Muscle of back (tissue), 13 donors: ENCODE measurements at places on chromosomes 12 and 14. TPM values are rescaled to one million over a fixed set of nuclear protein-coding genes. Genes with fewer than 3 reads are reported as not detected.

- DNase-seq = no peak
These were observed 13.1 kb downstream of the BATF start for GRCh38 chr14:75535164-75535898.

DNA sequence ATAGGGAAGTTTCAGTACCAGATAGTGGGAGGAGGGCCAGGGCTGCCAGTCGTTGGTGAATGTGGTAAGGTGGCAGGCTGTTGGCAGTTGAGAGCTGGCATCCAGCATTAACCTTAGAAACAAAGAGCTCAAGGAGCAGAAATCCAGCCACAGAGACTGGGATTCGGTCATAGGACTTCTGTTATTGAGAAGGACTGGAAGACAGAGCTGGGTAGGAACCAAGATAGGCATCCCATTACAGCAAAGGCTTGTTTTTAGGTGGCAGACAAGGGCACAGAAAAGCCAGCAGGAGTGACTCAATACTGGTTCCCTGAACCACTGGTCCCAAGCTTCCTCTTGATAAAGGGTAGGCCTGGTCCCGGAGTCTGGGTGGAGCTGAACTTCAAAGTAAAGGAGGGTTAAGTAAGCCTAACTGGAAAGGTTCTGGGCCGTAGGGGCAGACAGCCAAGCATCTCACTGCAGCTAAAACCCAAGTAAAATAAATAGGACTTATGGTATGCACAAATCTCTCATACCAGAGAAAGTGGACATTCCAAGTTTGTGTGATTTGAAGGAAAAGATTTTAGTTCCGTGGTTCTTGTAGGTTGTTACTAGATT lies 147.9 kb downstream of the ETV6 start:
- no peak for DNase-seq

Gene FAM90A1
- polyA plus RNA-seq = 0.56 TPM

GRCh38 chr12:22657538-22657937 lies 32.6 kb downstream of the ETNK1 start:
- no peak for DNase-seq

DNA sequence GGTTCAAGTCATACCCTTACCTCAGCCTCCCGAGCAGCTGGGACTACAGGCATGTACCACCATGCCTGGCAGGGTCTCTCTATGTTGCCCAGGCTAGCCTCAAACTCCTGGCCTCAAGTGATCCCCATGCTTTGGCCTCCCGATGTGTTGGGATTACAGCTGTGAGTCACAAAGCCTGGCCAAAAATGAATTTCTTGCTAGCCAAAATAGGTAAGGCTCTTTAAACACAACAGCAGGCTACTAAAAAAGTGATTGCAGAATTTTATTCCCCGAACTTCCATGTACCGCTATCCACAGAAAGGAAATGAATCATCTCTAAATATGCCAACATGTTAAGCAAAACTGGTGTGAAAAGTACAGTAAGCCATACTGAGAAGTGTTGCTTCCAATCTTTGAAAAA lies 50.6 kb downstream of the WDHD1 start:
- peak; percentile 51 for DNase-seq

Gene MEG3
- polyA plus RNA-seq = 3,572 TPM

DNA sequence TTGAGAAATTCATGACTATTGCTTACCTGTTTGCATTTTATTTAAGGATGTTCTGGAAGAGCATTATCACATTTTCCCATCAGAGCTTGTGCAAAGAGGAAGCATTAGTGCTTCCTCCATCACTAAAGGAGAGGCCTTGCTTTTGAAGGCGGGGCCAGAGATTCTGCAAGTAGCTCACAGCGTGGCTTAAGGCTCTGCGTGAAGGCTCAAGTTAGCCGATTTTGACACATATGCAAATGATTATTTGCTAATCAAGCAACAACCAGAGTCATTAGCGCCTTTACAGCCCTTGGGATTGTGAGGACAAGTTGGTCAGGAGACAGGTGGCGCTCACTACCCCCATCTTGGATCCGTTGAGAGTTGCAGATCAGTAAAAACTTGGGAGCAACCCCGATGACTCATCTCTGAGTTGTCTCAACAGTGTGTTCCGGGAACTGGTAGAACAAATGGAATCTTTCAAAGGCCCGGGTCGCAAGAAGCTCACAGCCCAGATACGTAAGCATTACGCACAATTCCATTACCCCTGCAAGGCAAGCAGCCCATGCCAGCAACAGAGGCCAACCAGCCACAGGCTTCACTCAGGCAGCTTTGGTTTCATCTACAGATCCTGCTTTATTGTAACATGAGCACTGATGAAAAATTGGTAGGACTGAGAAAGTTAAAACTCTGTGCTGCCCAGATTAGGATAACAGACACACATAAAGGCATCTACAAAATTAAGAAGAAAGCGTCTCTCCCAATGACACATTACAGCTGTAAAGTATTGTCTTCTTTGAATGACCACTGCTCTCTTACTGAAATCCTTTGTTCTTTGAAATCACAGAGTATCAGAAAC lies 34.9 kb upstream of the SPTSSA start:
- peak; percentile 90 for DNase-seq

DNA sequence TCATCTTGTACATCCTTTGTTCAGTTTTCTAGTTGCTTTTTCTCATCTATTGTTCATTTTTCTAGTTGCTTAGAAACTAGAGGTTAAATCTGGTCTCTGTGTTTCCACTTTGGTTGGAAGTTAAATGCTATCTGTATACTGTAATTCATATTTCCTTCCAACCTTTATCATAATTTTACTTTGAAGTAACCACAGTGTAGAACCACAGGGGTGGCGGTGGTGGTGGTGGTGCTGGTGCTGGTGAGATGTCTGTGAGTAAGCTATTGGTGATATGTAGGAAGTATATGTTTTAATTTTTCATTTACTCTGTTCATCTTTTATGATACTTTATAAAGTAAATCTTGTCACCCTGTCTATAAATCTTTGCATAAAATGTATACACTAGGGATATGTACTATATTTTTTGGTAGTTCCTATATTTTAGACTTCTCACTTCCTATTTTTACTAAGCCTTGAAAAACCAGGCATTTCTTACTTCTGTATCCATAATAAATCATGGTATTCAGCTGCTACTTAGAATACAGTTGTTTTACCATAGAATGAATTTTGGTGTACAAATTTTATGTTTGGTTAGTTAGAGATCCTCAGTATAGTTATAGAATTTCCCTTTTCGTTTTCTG lies 31.9 kb downstream of the CCDC91 start:
- DNase-seq = no peak

DNA sequence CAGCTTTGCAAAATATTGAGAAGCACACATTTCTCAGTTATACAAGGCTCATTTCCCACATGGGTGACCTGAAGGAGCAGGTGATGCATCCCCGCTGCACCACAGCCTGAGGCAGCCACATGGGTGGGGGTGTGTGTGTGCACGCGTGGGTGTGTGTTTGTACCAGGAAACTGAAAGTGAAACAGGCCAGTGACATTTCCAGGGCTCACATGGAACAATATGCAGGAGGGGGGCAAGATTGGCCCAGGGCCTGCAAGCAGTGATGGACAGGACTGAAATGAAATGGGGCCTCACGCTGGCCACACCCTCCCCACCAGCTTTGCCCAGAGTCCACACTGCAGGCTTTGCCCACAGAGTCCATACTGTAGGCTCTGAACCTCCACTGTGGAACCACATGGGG lies 154.2 kb upstream of the PARP11 start:
- DNase-seq = no peak

GRCh38 chr14:106023411-106023810 lies 497.0 kb downstream of the TMEM121 start:
- DNase-seq = no peak

DNA sequence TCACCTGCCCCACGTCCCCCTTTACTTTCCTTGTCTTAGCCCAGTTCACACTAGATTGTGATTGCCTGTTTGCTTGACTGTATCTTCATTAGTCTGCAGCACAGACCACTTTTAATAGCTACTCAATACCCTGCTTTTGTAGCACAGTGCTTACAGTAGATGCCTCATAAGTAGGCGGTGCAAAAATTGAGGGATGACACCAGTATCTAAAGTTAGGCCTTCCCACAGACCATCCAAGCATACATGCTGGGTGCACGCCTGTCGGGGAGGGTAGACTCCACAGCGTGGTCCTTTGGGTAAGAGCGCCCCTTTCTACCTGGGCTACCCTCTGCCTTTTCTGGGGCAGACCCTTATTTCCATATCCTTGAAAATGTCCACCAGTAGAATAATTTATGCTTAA lies 140.8 kb downstream of the GCH1 start:
- no peak for DNase-seq

DNA sequence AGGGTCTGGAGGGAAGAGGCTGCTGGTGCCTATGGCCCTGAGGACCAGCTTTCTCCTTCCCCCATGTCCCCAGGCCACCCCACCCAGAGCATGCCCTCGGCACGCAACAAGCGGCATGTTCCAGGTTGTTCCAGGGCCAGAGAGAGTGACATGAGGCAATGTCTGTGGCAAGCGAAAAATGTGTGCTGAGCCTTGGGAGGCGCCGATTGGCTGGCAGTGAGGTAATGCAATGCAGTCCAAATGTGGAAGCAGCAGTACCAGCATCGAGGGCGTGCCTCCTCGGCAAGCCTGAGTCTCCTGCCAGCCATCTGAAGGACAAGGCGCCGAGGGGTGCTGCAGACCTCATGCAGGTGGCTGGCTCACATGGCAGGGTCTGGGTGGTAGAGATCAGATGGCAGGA lies 423.8 kb downstream of the NRXN3 start:
- no peak for DNase-seq

GRCh38 chr12:45518291-45519235 lies 210.9 kb upstream of the ARID2 start:
- DNase-seq = no peak

Gene PCED1B
- polyA plus RNA-seq = 1.2 TPM

DNA sequence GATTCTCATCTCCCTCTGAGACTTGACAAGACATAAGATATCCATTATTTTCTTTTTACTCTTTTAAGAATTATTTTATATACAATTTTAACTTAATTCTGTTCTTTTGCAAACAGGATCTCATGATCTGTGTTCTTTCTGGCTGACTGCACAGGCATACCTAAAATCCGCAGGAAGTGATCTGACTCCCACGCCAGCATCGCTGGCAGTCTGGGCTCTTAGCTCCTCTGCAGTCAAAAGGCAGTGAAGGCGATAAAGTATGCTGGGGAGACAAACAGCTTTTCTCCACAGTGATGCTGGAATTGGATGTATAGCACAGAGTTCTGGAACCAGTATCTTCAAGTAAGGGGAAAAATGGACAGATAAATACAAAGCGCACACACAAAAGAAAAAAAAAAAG lies 52.4 kb downstream of the DICER1 start:
- DNase-seq = no peak

Gene C1S
- 73.7 TPM for polyA plus RNA-seq

DNA sequence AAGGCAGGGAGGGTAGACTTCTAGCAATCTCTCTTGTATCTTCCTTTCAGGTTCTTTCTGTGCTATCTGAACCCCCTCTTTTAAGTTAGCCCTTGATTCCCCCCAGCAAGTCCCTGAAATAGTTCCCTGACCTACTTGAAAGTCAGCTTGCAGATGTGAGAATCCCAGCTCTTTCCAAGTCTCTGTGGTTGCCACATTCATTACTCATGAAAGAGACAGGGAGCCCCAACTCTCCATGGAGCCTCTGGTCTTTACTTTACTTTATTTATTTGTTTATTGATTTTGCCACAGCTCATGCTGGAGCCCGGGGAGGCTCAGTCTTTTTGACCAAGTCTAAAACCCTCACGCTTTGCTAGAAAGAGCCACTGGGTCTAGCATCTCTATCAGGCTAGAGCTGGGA lies 193.6 kb upstream of the FAR2 start:
- no peak for DNase-seq

- no peak for DNase-seq
These were observed 163.0 kb upstream of the NUDT4 start for GRCh38 chr12:93214523-93215289.

Gene B4GALNT1
- polyA plus RNA-seq = 2.6 TPM

GRCh38 chr14:32980178-32980901 lies 41.7 kb downstream of the NPAS3 start:
- DNase-seq = no peak

GRCh38 chr14:99679996-99680395 lies 4.1 kb upstream of the CYP46A1 start:
- no peak for DNase-seq

- DNase-seq = no peak
These were observed 64.4 kb upstream of the TRHDE start for GRCh38 chr12:72207486-72208409.

GRCh38 chr14:25461780-25462179 lies 411.8 kb upstream of the STXBP6 start:
- no peak for DNase-seq

Gene CDCA3
- 25.5 TPM for polyA plus RNA-seq

GRCh38 chr12:99043319-99043914 lies 398.3 kb downstream of the APAF1 start:
- DNase-seq = peak; percentile 76

DNA sequence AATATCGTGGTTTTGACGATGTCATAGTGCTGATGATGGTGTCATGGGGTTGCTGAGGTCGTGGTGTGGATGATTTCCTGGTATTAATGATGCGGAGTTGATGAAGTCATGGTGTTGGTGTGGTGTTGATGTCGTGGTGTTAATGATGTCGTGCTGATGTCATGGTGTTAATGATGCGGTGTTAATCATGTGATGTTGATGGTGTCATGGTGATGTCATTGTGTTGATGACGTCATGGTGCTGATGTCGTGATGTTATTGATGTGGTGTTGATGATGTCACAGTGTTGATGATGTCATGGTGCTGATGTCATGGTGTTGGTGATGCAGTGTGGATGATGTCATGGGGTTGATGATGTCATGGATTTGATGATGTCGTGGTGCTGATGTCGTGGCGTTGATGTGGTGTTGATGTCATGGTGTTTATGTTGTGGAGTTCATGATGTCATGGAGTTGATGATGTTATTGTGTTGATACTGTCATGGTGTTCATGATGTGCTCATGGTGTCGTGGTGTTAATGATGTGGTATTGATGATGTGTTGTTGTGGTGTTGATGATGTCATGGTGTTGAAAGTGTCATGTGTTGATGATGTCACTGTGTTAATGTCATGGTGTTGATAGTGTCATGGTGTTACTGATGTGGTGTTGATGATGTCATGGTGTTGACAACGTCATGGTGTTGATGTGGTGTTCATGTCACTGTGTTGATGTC lies 48.5 kb upstream of the RIMBP2 start:
- no peak for DNase-seq

Gene PDZRN4
- 2.6 TPM for polyA plus RNA-seq

DNA sequence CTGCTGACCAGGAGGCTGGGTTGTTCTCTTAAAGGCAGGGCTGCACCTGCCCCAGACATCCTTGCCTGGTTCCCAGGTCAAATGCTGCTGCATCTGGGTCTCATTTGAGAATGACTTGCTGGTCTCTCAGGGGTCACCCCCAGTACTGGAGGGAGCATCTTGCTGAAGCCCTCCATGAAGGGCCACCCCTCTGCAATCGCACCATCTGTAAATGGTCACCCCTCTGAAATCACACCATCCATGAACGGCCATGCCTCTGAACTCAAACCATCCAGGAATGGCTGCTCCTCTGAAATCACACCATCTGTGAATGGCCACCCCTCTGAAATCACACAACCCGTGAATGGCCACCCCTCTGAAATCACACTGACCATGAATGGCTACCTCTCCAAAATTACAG lies 7.3 kb upstream of the SERPINA6 start:
- DNase-seq = no peak
